ENCODE measurements at places on chromosomes 3 and 15.

DNA sequence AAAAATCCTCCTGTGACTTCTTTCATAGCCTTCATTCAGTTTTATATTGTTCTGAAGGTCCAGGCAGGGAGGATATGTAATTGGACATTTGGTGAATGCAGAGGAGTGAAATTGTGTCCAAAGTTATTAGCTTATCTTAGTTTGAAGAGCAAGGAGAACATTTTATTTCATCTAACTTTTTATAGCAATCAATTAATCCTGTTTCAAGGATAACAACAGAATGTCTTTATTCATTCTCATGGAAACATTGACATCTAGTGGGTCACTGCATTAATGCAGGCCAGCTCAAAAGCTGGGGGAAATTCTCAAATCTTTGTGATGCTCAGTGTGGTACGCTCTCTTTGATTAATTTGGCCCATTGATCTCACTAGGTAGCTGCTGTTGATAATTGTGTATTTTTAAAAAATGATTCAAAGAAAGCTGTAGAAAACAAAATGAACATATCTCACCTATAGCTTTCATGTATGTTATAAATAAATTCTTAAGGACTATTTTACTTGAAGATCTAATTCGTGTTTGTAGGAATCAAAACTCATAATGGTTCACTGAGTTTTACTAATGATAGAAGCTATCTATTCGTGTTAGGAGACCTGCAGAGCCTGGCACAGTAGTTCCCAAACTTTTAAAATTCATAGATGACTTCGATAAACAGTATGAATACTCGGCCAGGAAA, 150.8 kb upstream of the KCNMB2 start:
- no peak for DNase-seq

GRCh38 chr3:68874551-68875348, 57.6 kb downstream of the TAFA4 start:
- no peak for DNase-seq

DNA sequence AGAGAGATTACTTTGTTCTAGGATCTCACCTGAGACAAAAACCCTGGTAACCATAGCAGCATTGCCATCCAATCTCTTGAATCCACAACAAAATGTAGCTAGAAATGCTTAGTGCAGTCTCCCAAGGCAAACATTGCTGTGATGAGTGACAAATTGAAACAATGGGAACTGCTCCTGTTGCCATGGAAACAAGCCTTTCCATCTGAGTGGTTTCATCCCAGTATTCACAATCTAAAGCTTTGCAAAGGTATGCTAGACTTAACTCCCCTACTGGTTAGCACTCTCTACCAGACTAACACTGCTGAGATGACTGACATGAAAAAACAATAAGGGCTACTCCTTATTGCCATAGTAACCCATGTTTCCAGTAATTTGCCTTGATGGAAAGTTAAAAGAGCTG, 172.6 kb upstream of the CNTN3 start:
- no peak for DNase-seq

DNA sequence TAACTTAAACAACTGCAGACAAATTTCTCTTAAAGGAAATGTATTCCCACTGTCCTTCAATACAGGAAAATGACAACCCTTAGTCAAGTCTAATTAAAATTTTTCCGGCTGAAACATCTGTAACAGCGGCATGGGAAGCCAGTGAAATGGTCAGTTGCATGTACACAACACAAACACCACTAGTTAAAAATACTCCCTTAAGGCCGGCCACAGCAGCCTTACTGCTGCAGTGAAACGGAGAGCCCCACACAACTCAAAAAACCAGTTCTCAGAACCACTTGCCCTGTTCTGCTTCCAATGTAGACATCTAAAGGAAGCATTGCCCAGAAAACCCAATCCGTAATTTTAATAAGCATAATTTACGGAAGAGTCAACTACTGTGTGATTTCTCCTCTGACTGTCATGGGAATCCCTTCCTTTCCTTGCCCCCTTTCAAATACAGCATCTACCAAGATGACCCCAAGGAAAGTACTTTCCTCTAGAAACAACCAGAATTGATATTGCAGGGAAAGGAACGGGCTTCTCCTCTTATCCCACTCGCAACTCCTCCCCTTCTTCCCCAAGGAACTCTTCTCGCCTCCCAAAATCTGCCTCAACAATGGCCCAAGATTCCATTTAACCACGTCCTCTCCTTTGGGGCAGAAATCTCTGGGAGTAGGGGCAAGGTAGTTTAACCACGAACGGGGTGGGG, 1.6 kb downstream of the FBN1 start:
- no peak for DNase-seq

DNA sequence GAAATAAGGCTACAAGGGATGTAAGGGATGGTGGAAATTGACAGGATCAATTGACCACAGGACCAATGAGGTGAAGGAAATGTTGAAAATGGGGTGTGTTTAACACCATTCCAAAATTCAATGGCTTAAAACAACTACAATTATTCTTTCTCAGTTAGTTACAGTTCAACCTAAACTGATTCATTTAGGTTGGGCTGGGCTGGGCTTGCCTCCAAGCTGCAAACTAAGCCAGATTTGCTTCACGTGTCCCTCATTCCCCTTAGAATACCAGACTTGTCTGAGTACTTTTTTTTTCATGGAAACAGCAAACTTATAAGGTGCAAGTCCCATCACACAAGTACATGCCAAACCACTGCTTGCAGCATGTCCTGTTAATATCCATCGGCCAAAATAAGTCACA, 280.1 kb downstream of the NEK10 start:
- no peak for DNase-seq

DNA sequence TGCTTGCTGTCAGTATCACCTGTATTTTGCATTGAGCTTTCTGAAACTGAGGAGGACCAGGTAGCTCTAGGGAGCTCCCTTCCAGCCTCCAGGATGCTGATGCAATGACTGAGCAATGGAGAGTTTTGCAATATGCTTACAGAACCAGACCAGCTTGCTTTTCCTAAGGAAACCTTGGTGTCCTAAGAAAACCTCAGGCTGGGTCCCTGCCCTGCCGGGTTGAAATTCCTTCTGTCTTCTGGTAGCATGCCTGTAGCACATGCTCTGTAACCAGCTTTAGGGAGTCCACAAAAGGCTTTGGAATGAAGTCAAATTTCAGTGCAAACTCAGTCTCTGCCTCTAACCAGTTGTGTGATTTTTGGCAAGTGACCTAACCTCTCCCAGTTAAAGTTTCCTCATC, 65.8 kb upstream of the GSK3B start:
- peak; percentile 100 for DNase-seq

- DNase-seq: no peak
Measured at GRCh38 chr15:25237291-25237978, 201.4 kb downstream of the UBE3A start.

DNA sequence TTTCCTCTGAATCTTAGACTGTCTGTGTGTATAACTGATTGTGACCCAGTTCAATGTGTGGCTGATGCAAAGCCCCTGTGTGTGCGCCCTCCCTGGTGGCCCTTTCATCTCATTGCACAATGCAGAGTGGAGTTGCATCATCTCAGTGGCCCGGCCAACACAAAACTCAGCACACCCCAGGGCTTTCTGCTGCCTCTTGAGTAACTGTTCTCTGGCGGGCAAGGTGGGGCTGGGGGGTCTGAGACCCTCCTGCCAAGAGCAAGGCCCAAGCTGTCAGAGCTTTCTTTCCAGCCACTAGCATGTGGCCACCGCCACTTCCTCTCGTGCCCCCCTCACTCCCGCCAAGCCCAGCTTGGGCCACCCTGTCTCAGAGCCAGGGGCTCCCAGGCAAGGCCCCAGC, 80.7 kb upstream of the ALDH1L1 start:
- DNase-seq: peak; percentile 59

- no peak for DNase-seq
Measured at GRCh38 chr3:16419640-16420241, 93.8 kb downstream of the RFTN1 start.

DNA sequence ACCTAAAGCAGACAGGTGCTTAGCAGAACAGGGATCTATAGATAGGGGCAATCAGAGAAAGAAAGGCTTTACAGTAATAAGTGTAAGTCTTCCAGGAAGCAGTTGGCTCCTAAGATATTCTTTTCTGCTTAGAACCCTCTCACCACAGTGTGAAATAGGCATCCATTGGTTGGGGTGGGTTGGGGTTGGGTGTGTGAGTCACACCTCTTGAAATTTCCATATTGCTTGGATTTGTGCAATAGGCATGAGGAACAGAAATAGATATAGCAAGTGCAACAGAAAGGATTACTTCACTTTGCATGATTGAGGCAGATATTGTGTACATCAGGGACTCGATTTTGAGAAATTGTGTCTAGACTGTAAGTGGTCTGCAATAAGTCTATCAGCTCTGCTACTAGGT, 200.1 kb upstream of the GAP43 start:
- DNase-seq: no peak

- no peak for DNase-seq
Measured at GRCh38 chr3:4821338-4821737, 157.9 kb upstream of the BHLHE40 start.

DNA sequence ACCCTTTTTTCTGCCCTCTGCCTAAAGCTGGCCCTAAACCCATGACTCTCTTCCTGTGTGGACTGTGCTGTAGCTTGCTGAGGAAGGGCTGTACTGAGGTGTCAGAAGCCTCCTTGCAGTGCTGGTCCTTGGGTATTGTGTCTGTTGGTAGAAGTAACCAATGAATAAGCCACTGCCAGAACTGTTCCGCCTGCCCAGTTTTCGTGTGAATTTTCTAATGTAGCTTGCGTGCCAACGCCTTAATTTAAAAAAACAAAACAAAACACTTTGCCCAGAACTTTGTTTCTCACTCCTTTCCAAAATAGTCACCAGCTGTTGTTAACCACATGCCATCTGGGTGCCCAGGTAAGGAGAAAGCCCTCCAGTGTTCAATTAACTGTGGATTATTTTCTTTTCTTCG, 101.9 kb downstream of the KLHL25 start:
- no peak for DNase-seq

GRCh38 chr15:99438691-99439523, 126.9 kb upstream of the MEF2A start:
- no peak for DNase-seq

DNA sequence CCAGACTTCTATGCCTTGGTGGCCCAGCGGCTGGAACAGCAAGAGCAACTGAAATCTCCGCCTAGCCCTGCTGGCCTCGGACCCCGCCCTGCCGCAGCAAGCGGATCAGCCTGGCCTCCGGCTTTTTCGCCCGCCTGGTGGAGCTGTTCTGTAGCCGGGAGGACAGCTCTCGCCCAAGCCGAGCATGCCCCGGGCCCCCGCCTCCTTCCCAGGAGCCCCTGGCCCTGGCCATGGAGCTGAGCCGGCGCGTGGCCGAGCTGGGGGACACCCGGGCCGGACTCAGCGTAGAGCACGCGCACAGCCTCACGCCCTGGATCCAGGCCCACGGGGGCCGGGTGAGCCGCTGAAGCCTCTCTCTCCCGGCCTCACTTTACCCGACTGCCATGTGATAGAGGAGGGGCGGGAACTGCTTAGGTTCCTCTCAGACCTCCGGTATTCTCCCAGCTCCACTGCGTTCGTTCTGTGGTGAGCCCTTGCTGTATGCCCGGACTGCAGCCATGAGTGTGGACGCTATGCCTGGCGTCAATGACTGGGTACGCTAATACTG, 24.1 kb upstream of the MRPL3 start:
- DNase-seq: no peak

- no peak for DNase-seq
Measured at GRCh38 chr3:147119346-147119745, 287.0 kb downstream of the ZIC4 start.

DNA sequence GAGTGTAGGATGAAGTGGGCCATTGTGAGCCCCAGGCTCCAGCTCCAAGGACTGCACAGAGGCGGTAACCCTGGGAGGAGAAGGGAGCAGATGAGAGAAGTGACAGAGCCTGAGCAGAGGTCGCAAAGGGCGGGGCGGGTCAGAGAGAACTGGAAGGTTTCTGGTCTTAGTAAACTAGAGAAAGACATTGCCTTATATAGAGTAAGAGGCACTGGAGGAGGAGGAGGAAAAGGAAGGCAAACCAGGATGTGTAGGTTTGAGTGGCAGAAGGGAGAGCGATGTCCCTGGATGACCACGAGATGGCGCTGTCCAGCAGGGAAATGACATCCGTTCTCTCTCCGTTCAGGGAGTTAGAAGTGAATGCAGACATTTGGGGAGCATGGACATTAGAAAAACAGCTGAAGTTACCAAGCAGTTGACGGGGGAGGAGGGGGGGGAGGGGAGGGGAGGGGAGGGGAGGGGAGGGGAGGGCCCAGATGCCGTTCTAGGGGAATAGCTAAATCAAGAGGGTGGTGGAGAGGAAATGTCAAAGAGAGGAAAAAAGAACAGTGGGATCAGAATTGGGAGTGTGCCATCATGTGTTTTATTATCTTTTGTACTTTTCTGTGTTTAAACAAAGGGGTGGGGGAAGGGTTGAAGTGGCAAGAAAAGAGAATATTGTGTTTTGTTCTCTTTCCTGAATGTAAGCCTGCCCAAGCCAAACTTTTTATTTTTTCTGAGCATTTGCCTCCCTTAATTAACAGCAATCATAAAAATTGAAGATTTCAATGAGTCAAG, 48.8 kb downstream of the STARD5 start:
- DNase-seq: peak; percentile 49

GRCh38 chr3:136957751-136958288, at the start of gene IL20RB:
Gene IL20RB, plus strand, starts transcription at chr3:136957983. Its CDS starts 131 bp downstream, at chr3:136958114.
- DNase-seq: peak; percentile 74

- no peak for DNase-seq
Measured at GRCh38 chr3:40615110-40615915, 90.6 kb downstream of the ZNF621 start.

- DNase-seq: no peak
Measured at GRCh38 chr3:161852744-161853143, 356.1 kb downstream of the OTOL1 start.

DNA sequence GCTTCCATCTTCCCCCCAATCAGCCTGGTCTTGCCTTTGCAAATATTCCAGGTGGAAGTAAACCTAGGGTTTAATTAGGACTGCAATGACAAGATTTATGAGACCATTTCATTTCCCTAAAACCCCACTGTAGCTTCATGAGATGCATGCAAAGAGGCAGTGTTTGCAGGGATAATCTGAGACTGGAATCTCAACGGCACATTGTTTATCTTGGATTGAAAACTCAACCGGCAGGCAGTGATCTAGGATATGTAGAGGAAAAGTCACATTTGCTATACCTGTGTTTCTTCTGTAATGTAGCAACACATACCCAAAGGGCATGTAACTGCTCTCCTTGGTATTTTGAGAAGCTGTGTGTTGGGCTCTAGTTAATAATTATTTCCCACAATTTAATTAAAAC, 18.7 kb upstream of the CLSTN2 start:
- DNase-seq: no peak

DNA sequence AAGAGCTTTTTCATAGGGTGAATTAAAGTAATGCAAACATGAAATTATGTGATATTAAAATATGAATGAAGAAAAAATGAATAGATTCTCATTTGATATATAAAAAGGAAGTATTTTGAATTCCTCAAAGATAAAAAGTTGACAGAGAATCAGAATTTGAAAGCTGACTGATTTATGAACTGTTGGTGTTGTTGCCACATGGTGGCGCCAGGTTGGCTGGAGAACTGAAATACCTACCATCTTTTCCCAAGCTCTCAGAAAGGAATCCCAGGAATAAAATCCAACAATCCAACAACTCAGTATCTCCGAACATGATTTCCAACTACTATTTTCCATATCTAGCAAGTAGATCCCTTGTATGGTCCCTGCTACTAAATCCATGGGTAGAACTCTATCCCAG, 3.1 kb downstream of the MYRIP start:
- DNase-seq: no peak

- DNase-seq: no peak
Measured at GRCh38 chr15:31447931-31448634, 121.4 kb downstream of the KLF13 start.

GRCh38 chr3:58059349-58060321, 51.4 kb downstream of the FLNB start:
- DNase-seq: peak; percentile 73

Measured in AG09309 (cell line).